T-cell (primary cell): ENCODE measurements at places on chromosomes 11 and 22. TPM values are rescaled to one million over a fixed set of nuclear protein-coding genes. Genes with fewer than 3 reads are reported as not detected.

GRCh38 chr22:45254388-45254787 lies 13.7 kb upstream of the KIAA0930 start:
- H3K27me3 ChIP-seq: no peaks in the 10 kb centered on the region
- H3K36me3 ChIP-seq: no peaks in the 10 kb centered on the region
- H3K4me1 ChIP-seq: no peaks in the 10 kb centered on the region
- no peak overlapping the region for H3K4me3 ChIP-seq

DNA sequence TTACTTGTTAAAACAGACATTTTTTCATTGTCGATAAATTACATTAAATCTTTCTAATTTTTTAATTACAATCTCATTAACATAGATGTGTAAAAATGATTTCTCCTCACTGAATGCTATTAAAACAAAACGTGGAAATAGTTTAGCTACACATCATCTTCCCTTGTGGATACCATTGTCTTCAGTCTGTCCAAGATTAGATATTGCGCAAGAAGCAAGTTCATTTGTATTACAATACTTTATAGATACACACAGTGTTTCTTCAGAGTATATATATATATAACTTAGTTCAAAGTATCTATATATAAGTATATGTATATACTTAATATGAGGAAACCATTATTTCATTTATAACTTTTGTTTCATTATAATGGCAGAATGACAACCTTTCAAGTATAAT lies 883.3 kb upstream of the CNTN5 start:
- no peaks in the 10 kb centered on the region for H3K36me3 ChIP-seq
- H3K4me3 ChIP-seq: no peak overlapping the region
- H3K4me1 ChIP-seq: no peaks in the 10 kb centered on the region

GRCh38 chr11:119509969-119510401 lies 87.0 kb upstream of the THY1 start:
- no peaks in the 10 kb centered on the region for H3K36me3 ChIP-seq
- no peak overlapping the region for H3K4me3 ChIP-seq
- H3K4me1 ChIP-seq: no peaks in the 10 kb centered on the region
- DNase-seq: no peak

DNA sequence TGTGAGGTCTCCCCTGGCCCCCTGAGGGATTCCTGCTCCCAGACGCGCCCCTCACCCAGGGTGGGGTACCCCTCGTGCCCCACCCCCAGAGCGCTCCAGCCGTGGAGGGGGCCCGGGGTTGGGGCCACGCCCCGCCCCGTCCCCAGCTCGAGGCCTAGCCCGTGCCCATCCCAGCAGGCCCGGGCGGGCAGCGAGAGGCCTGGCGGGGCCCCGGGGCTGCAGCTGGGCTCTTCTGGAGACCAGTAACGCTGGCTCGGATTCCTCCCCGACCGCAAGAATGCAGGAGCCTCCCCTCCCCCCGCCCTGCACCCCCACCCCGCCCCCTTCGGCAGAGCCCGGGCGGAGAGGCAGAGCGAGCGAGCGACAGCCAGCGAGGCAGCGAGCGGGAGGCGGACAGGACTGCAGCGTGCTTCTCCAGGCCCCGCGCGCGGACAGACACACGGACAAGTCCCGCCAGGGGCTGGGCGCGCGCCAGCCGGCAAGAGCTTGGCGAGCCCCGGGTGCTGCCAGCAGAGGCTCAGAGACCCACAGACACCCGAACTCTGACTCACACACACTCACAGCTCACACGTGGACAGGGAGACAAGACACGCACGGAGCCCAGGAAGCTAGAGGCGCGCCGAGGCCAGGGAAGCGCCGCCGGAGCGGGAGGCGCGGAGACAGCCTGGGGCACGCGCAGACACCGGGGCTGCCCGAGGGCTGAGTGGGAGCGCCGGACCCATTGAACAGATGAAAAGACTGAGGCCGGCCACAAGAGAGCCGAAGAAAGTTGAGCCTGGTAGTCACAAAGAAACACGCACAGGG lies 15.2 kb downstream of the BCL9L start:
- H3K27ac ChIP-seq: peak overlapping the region; percentile 95
- peaks cover 36% of the 10 kb centered on the region for H3K36me3 ChIP-seq
- H3K27me3 ChIP-seq: no peaks in the 10 kb centered on the region
- peak overlapping the region; percentile 48 for H3K4me3 ChIP-seq
- H3K4me1 ChIP-seq: peaks cover 41% of the 10 kb centered on the region
- no peak for DNase-seq

- H3K27me3 ChIP-seq: peaks cover 10% of the 10 kb centered on the region
- H3K36me3 ChIP-seq: no peaks in the 10 kb centered on the region
- peak within 1 kb of the TSS; percentile 68 for H3K4me3 ChIP-seq
- DNase-seq: peak; percentile 11
- H3K27ac ChIP-seq: no peak within 1 kb of the TSS
Measured at GRCh38 chr11:17014321-17014832, at the start of gene PLEKHA7. TSS of gene PLEKHA7 (minus strand) at chr11:17014414. CDS start at chr11:17014401, 13 bp downstream.

DNA sequence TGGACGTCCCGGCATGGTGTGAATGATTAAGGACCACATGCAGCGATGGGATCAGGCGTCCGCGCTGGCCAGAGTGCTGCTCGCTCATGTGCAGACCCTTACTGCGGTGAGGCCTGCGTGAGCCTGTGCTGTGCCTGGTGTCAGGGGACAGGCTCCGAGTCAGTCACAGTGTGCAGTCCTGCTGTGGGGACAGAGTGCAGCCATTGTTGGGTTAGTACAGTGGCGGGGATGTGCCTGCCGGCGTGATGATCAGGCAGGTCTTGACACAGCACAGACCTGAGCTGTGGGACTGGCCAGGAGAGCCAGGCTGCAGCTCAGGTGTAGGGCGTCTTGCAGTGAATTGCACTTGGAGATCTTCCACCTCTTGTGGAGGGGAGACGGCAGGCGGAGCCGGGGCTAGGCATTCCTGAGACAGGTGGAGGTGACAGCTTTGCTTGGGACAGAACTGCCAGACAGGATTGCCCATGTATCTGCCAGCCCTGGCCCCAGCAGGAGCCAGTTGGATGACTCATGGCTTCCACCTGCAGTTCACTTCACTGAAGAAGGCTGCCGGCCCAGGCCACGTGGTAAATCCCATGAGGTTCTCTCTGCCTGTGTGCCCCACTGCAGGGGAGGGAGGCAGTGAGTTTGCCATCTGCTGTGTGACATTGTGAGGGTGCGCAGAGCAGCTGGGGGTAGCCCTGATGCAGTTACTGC lies 17.3 kb downstream of the TRMU start:
- H3K36me3 ChIP-seq: peaks cover 90% of the 10 kb centered on the region
- H3K27me3 ChIP-seq: no peaks in the 10 kb centered on the region
- H3K27ac ChIP-seq: no peak overlapping the region
- no peaks in the 10 kb centered on the region for H3K4me1 ChIP-seq

- no peak overlapping the region for H3K4me3 ChIP-seq
- H3K4me1 ChIP-seq: no peaks in the 10 kb centered on the region
- H3K27ac ChIP-seq: no peak overlapping the region
- no peaks in the 10 kb centered on the region for H3K36me3 ChIP-seq
Measured at GRCh38 chr11:109132539-109132938, 289.5 kb upstream of the C11orf87 start.

- no peak overlapping the region for H3K4me3 ChIP-seq
- H3K27me3 ChIP-seq: no peaks in the 10 kb centered on the region
- DNase-seq: no peak
- no peaks in the 10 kb centered on the region for H3K36me3 ChIP-seq
Measured at GRCh38 chr11:57983191-57983590, 40.5 kb upstream of the OR9Q1 start.

- H3K36me3 ChIP-seq: no peaks in the 10 kb centered on the region
- no peaks in the 10 kb centered on the region for H3K4me1 ChIP-seq
- no peak for DNase-seq
- no peak overlapping the region for H3K4me3 ChIP-seq
- H3K27ac ChIP-seq: no peak overlapping the region
- H3K27me3 ChIP-seq: peaks cover 5% of the 10 kb centered on the region
Measured at GRCh38 chr11:127106938-127107337, 106.4 kb upstream of the KIRREL3 start.

- no peak for DNase-seq
- peaks cover 62% of the 10 kb centered on the region for H3K27me3 ChIP-seq
- no peak overlapping the region for H3K4me3 ChIP-seq
- no peaks in the 10 kb centered on the region for H3K36me3 ChIP-seq
Measured at GRCh38 chr11:119730789-119731386, 1.9 kb upstream of the NECTIN1 start.

- H3K27me3 ChIP-seq: no peaks in the 10 kb centered on the region
- no peaks in the 10 kb centered on the region for H3K36me3 ChIP-seq
- no peak for DNase-seq
- H3K4me1 ChIP-seq: peaks cover 44% of the 10 kb centered on the region
- no peak overlapping the region for H3K4me3 ChIP-seq
Measured at GRCh38 chr11:94926698-94927237, 46.6 kb downstream of the CWC15 start.

- H3K4me1 ChIP-seq: peaks cover under 1% of the 10 kb centered on the region
Measured at GRCh38 chr11:62419314-62419929, 589 bp downstream of the SCGB1A1 start.

- no peaks in the 10 kb centered on the region for H3K27me3 ChIP-seq
- no peak overlapping the region for H3K27ac ChIP-seq
- no peak overlapping the region for H3K4me3 ChIP-seq
- DNase-seq: no peak
Measured at GRCh38 chr11:8209208-8209807, 40.5 kb upstream of the RIC3 start.

- peak overlapping the region; percentile 70 for H3K4me3 ChIP-seq
- DNase-seq: peak; percentile 55
- no peaks in the 10 kb centered on the region for H3K36me3 ChIP-seq
- H3K27ac ChIP-seq: peak overlapping the region; percentile 96
- no peaks in the 10 kb centered on the region for H3K27me3 ChIP-seq
Measured at GRCh38 chr22:41447435-41448188, 1.0 kb upstream of the TOB2 start.

DNA sequence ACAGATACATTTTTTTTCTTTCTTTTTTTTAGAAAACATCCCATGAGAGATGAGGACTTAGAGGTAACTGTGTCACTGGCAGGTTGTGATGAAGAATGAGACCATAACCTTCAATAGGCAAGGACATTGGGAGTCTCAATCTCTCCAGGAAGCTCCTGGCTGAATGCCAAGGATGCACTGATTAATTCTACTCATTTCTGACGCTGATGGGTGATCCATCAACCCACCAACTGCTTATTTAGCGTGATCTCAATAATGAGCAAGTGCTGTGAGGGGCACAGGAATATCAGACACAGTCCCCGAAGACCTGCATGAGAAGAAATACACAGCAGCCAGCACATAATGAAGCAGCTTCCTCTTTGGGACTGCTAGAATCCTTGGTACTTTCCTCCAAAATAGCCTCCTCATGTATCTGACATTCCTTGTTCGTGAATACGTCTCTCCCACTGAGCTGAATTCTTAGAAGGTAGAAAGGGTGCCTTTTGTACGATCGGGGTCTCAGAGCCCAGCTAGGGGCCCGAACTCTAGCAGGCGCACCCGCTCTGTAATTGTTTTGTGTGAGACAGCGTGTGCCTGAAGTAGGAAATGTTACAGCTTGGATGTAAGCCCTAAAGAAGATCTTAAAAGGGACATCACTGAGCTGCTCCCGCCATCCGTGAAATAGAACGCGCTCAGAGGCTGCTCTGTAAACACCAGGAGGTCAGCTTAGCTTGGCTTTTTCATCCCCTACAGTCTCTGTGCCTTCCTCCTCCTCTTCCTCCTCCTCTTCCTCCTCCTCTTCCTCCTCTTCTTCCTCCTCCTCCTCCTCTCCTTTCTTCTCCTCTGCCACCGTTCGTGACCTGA lies 7.2 kb downstream of the CLMP start:
- H3K36me3 ChIP-seq: no peaks in the 10 kb centered on the region
- no peak overlapping the region for H3K27ac ChIP-seq
- no peak for DNase-seq
- H3K4me1 ChIP-seq: peaks cover 7% of the 10 kb centered on the region
- H3K4me3 ChIP-seq: no peak overlapping the region

DNA sequence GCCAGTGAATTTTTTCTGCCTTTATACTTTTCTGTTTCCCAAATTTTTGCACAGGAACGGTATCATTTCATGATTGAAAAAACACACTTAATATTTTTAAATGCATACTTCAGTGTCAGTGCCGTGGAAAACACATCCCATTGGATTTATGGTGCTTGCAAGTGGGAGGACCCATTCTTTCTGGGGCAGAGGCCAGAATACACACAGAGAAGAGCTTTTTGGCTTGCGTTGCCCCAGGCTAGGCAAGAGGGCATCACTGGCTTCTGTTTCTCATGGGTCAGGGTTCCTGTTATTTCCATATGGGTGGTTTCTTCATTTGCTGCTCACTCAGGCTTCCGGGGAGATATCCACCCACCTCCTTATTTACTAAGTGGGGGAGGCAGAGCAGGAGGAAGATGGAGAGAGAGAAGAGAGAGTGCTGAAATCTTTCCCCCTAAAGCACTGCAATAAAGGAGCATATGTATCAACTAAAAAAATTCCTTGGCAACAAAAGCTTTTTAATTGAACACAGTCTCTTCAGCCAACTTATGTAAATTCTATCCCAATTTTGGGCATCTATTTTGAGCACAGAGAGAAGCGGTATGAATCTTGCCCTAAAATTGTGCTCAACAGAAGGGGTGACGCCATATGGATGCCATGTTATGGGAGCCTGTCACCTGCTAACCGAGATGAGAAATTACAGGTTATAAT lies 66.0 kb upstream of the KIRREL3 start:
- no peaks in the 10 kb centered on the region for H3K4me1 ChIP-seq
- H3K36me3 ChIP-seq: no peaks in the 10 kb centered on the region
- H3K4me3 ChIP-seq: no peak overlapping the region

- no peak overlapping the region for H3K4me3 ChIP-seq
- H3K36me3 ChIP-seq: no peaks in the 10 kb centered on the region
- peaks cover 3% of the 10 kb centered on the region for H3K4me1 ChIP-seq
- H3K27me3 ChIP-seq: peaks cover 5% of the 10 kb centered on the region
- H3K27ac ChIP-seq: no peak overlapping the region
Measured at GRCh38 chr11:45288339-45288738, 2.2 kb upstream of the SYT13 start.

- DNase-seq: no peak
- no peaks in the 10 kb centered on the region for H3K4me1 ChIP-seq
- H3K4me3 ChIP-seq: no peak overlapping the region
- H3K36me3 ChIP-seq: no peaks in the 10 kb centered on the region
Measured at GRCh38 chr11:107683061-107683460, 28.8 kb downstream of the SLN start.

DNA sequence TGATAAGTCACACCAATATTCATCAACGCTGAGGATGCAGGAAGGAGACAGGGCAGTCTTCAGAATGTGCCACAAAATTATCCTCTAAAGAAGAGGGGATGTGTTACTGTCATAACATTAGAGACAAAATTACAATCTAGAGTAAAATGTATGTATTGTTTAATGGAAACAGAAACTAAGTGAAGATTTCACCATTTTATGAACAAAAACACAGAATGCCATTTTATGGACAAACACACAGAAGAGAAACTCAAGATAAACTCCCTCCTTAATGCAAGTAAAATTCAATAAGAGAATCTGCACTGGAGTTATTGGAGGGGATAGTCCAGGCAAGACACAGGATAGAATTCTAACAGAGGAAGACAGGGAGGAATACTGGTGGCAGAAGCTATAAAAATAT lies 62.8 kb downstream of the LARGE2 start:
- no peak overlapping the region for H3K4me3 ChIP-seq
- peaks cover 4% of the 10 kb centered on the region for H3K4me1 ChIP-seq
- no peaks in the 10 kb centered on the region for H3K36me3 ChIP-seq
- H3K27me3 ChIP-seq: no peaks in the 10 kb centered on the region
- no peak overlapping the region for H3K27ac ChIP-seq
- no peak for DNase-seq

CARNS1 gene
- total RNA-seq: 9.0 TPM

OR52E8 gene
- total RNA-seq: not detected

RIBC2 gene
- total RNA-seq: not detected

OR52A1 gene
- not detected for total RNA-seq

SLC22A6 gene
- total RNA-seq: not detected

RAG1 gene
- 0.35 TPM for total RNA-seq

MYRF gene
- 1.3 TPM for total RNA-seq

APOL4 gene
- total RNA-seq: 0.22 TPM

MARK2 gene
- 64.0 TPM for total RNA-seq

FJX1 gene
- not detected for total RNA-seq

PATE4 gene
- total RNA-seq: not detected

KCNK4 gene
- not detected for total RNA-seq

LRFN4 gene
- total RNA-seq: 12.9 TPM

LRRC51 gene
- 2.7 TPM for total RNA-seq
